Putamen (tissue), 1 donor: ENCODE measurements at places on chromosomes 5 and 9.

GRCh38 chr5:1503241-1504068 is 20.3 kb downstream of the LPCAT1 start:
- DNase-seq = no peak

- no peak for DNase-seq
These were observed 112.2 kb downstream of the PLPPR1 start for GRCh38 chr9:101140764-101141163.

GRCh38 chr9:83920469-83920926 is 734 bp downstream of the KIF27 start:
- DNase-seq = peak; percentile 45

DNA sequence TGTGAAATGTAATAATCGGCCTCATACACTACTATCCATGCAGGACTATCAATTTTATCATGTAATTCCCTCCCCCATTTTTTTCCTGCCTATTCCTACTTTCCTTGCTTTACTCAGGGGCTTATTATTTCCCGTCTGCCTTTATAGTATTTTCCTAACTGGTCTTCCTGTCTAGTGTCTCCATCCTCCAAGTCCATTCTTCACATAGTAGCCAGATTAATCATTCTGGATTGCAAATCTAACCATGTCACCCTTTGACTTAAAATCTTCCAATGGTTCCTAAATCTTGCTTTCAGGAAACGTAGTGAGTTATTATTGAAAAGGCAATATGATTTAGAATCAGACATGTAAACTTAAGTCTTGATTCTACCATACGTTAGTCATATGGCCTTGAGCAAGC is 307.4 kb upstream of the HAPLN1 start:
- no peak for DNase-seq

DNA sequence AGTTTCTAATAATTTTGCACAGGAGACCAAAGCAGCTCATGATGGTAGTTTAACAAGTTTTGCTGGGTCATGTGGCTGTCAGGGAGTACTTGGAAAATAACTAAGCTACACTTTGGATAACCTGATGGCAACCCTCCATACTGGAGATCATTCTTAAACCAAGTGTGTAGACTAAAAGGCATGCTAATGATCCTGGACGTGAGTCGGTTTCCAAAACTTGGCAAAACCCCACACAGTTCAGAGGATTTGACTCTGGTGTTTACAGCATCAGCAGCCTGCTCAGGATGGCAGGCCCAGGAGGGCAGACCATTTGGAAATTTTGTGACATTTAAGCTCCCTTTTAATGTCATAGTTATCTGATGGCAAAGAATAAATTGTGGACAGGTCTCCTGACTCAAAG is 196.5 kb upstream of the EFNA5 start:
- no peak for DNase-seq
